Esophagus mucosa (tissue), 1 donor: ENCODE measurements at places on chromosomes 7 and 10. TPM values are rescaled to one million over a fixed set of nuclear protein-coding genes. Genes with fewer than 3 reads are reported as not detected.

ASIC3 gene
- total RNA-seq = 0.52 TPM

RNF32 gene
- 1.8 TPM for total RNA-seq

DOCK1 gene
- total RNA-seq = 37.6 TPM

GOLGA7B gene
- 1.4 TPM for total RNA-seq

PRKG1 gene
- total RNA-seq = 0.80 TPM

SLC13A1 gene
- not detected for total RNA-seq

CALHM1 gene
- total RNA-seq = 0.04 TPM

LRGUK gene
- total RNA-seq = 0.32 TPM

FRMD4A gene
- total RNA-seq = 9.6 TPM

SFTPA1 gene
- total RNA-seq = 0.32 TPM

ABCC2 gene
- total RNA-seq = 0.36 TPM

ASNS gene
- total RNA-seq = 49.7 TPM

ADRA2A gene
- total RNA-seq = 0.44 TPM

CEP55 gene
- 17.8 TPM for total RNA-seq

AKR1D1 gene
- not detected for total RNA-seq

FAM185A gene
- 7.5 TPM for total RNA-seq
